ENCODE measurements at places on chromosomes 5 and 9. TPM values are rescaled to one million over a fixed set of nuclear protein-coding genes. Genes with fewer than 3 reads are reported as not detected.

FOXI1 gene
- total RNA-seq, result not detected

DNA sequence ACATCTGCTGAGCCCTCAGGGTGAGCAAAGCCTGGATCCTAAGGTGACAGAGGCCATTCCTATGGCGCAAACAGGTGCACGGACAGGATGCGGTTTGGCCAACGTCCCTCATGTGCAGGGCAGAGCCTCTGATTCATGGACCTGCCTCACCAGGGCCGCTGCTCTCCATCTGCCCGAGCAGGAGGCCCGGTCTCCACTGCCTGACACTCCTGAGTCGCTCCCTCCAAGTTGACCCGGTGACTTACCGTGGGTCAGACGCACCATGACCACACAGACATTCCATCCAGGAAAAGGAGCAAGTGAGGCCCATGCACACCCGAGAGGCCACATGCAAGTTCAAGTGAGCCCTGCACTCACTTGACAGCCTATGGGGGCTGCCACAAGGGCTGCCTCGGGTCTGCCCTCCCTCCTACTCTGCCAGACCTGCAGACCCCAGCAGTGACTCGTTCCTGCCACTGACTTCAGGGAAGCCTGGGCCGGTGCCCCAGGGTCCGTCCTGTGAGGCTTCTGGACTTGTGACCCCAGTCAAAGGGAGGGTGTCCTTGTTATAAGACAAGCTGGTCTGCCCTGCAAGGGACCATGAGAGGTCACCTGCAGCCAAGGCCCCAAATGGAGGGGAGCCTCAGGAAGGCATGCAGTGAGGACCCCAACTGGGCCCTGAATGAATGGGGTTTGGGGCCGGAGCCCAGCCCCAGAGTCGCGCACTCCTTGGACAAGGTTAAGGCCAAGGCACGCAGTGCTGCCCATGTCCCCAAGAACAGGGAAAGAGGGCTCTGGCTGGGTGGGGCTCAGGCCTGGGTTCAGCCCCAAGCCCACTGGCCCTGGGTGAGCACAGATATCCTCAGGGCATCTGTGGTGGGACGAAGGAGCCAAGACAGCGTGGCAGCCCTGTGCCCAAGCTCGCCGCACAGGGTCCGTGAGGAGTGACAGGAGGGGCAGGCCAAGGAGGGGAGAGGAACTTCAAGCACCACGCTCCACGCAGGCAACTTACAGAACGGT is 10.1 kb downstream of the BRD3OS start:
- H3K27me3 ChIP-seq, result no peaks in the 10 kb centered on the region
- no peak for DNase-seq
- peaks cover 50% of the 10 kb centered on the region for H3K36me3 ChIP-seq
- no peak overlapping the region for H3K27ac ChIP-seq

GRCh38 chr9:2622461-2623287 is 1.1 kb downstream of the VLDLR start:
- H3K4me1 ChIP-seq, result peaks cover 17% of the 10 kb centered on the region
- DNase-seq, result peak; percentile 8
- H3K4me3 ChIP-seq, result peak overlapping the region; percentile 81
- peaks cover 64% of the 10 kb centered on the region for H3K27me3 ChIP-seq

DNA sequence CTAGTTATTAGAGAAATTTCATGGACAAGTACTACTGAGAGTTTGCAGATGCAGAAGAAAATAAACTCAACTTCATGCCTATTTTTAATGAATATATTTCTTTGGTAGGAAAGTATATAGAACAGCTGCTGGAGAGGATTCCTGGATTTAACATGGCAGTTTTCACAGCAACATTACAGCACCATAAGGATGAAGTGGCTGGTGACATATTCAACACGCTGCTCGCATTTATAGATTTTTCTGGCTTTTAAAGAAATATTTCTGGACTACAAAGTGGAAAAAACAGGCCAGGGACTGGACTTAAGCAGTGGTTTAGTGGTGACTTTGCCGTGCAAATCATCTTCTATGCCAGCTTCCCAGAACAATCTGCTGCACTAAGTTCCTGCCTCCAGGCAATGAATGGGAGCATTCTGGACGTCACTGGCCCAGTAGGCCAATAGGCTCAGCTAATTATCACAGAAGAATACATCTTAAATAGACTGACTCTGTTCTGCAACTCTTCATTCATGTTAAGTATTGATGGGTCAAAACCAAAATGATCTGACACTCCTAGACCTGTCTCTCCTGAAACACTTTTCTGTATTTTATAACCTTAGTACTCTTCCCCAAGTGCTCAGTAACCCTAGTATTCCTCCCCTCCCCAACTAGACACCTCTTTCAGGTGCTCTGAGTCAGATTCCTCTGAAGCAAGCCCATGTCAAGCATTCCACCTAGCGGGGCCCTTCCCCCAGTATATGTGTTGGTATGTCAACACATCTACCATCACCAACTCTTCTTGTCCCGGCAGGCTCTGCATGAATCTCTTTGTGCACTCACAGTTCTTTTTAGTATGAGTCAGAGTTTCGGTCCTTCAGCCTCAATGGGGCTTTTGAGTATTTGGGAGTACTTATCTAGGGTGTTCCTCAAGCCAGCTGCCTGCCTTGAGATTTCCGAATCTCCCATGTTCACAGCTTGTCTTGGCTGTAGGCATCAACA is 625.5 kb downstream of the CHSY3 start:
- H3K27ac ChIP-seq, result no peak overlapping the region
- H3K36me3 ChIP-seq, result no peaks in the 10 kb centered on the region
- no peak overlapping the region for H3K4me3 ChIP-seq
- H3K4me1 ChIP-seq, result no peaks in the 10 kb centered on the region

DNA sequence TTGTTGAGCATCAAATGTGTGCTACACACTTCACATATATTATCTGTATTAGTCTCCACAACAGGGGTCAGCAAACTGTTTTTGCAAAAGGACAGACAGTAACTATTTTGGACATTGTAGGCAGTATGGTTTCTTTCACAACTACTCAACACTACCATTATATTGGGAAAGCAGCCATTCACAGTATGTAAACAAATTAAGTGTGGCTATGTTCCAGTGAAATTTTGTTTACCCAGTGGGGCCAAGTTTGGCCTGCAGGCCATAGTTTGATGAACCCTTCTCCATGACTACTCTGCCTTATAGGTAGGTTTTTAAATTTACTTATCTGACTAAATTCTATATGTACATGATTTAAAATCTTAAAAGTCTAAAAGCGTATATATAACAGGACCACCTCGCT is 13.0 kb upstream of the FAM151B start:
- H3K4me1 ChIP-seq, result no peaks in the 10 kb centered on the region
- no peaks in the 10 kb centered on the region for H3K27me3 ChIP-seq
- no peak overlapping the region for H3K4me3 ChIP-seq
- no peak overlapping the region for H3K27ac ChIP-seq

GRCh38 chr5:64939772-64940510 is 171.2 kb downstream of the CWC27 start:
- no peak overlapping the region for H3K4me3 ChIP-seq
- H3K4me1 ChIP-seq, result no peaks in the 10 kb centered on the region
- DNase-seq, result no peak
- peaks cover 8% of the 10 kb centered on the region for H3K36me3 ChIP-seq

ALDH1A1 gene
- not detected for total RNA-seq

TAF11L13 gene
- not detected for total RNA-seq
